HS-27A (cell line): ENCODE measurements at places on chromosomes 2 and 18.

DNA sequence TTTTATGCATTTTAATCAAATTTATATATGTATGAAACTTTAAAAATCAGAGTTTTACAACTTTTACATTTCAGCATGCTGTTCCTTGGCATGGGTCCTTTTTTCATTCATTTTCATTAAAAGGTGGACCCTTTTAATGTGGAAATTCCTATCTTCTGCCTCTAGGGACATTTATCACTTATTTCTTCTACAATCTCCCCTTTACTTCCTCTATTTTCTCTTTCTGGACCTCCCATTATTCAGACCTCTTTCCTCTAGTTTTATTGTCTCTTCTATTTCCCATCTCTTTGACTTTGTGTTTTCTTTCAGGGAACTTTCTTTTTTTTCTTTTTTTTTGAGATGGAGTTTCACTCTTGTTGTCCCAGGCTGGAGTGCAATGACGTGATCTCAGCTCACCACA, 5.7 kb downstream of the PROC start:
- DNase-seq, result no peak

DNA sequence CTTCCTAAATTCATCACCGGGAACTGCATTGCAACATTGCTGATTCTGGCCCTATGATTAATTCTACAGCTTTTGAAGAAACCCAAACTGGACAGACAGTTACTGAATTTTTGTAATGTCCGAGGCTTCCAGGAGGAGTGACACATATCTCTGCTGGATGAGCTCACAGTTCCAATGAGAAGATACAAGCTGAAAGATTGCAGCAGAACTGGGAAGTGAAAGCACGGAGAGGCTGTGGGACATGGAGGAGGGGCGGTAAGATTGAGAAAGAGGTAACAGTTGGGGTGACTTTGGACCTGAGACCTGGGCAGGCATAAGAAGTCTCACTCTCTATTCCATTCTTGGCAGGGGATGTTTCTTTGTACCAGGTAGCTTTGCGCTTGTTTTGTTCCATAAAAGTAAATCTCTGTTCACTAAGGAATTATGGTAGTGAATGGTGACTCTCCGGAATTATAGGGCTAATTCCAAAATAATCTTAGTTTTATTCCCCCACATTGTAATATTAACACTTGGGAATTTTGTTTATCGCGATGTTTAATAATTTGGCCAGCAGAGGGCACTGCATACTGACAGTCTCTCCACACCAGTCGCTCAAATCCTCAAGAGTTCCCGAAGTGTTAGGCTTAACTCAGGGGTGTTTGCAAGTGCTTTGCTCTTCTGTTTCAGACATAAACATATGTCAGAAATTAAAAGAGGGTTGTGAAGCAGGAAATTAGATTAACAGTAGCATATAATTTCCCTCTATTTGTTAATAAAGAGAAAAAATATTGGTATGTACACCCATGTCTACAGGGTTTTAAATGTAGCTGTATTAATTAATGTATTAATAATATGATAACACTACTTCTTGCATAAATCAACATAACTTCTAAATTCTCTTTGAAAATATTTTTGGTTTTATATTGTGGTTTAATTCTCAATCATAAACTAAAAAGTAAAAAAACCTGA, 201.4 kb downstream of the SOCS6 start:
- DNase-seq, result no peak

DNA sequence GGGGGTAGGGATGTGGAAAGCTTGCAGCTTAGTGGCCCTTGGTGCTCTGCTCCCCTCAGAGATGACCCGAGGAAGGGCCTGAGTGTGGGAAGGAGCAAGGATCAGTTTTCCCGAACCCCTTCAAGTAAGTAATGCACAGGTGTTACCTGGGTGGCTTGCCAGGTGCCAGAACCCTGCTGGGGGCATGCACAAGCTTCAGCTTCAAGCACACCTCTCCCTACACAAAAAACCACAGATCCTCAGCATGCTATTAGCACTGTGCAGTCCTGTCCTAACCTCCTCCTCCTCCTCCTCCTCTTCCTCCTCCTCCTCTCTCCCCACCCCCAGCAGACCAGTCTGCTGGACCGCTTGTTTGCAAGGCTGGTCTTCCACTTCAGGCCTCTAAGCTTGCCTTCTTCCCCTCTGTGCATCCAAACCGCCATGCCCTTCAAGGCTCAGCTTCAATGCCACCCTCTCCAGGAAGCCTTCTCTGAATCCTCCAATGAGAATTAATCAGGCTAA, 114.8 kb downstream of the ACAA2 start:
- no peak for DNase-seq

DNA sequence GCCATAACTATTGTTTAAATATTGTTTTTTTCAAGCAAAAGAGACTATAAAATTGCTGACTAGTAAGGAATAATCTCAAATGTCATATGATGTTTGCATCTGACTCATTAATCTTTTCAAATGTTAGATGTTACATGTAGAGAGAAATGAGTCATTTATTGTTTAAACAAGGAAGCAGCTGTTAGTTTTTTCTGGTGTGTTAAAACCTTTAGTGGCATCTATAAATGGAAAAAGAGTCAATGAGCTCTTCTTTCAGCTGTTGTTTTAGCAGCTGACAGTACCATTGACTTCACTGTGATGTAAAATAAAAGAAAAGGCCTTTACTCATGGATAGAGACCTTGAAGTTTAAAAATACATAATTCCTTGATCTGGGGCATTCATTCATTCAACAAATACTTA, 1.8 kb upstream of the KLHL41 start:
- DNase-seq, result no peak

GRCh38 chr2:198518935-198519334, 714.5 kb downstream of the PLCL1 start:
- no peak for DNase-seq

- DNase-seq, result no peak
Observed at GRCh38 chr2:23850564-23851256, 76.2 kb downstream of the ATAD2B start.

GRCh38 chr2:180621366-180621765, 359.0 kb upstream of the UBE2E3 start:
- no peak for DNase-seq

- DNase-seq, result peak; percentile 14
Observed at GRCh38 chr2:72892506-72893173, 5.4 kb downstream of the SPR start.

- no peak for DNase-seq
Observed at GRCh38 chr2:16760426-16760825, 94.8 kb upstream of the CYRIA start.

DNA sequence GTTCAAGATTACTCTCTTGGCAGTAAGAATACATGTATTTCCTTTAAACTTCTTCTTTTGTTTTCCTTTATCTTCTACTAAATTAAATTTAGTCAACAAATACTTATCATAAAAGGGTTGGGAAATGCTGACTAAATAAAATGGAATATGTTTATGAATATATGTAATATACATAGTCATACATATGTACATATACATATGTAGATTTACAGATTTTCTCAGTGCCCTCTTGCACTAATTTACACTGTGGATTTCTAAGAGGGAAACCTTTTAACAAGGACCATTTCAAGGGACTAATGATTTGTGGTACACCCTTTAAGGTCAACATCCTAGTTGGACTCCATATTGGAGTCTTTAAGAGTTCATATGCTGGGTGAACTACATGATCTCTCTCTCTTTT, 37.2 kb downstream of the FAM98A start:
- no peak for DNase-seq

GRCh38 chr2:146801886-146802285, 1042.9 kb upstream of the ACVR2A start:
- no peak for DNase-seq

DNA sequence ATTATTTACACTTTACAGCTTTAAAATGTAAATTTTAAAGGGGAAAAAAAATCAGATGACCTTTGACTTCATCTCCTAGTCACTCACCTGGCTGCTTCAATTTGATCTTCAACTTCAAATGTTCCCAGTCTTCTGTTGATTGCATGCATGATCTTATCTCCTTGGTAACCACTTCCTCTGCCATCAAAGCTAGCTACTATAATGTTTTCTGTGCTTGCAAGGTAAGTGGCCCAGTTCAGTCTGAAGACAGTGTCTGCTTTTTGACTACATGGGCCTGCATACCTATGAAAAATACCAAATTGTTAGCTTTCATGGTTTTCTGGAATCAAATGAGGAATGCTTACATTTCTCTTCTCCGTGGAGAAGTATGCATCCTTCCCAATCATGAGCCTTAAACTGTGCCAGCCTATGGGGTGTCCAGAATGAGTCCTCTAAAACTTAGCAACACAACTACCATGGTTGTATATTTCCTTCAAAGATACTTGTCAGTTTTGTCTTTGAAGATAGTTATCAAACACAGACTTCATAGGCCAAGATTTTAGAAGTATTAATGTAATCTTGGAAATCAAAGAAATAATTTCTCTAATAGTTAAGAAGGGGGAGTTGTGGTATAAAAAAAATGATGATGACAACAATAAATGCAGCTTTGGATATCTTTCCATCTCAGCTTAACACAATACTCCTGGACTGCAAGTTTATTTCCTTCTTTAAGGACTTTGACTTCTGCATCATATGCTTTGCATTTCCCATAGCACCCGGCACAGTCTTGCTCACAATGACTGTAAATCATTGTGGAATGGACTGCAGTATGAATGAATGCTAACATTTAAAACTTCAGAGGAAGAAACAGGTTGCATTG, 62.1 kb downstream of the DPP4 start:
- DNase-seq, result no peak

DNA sequence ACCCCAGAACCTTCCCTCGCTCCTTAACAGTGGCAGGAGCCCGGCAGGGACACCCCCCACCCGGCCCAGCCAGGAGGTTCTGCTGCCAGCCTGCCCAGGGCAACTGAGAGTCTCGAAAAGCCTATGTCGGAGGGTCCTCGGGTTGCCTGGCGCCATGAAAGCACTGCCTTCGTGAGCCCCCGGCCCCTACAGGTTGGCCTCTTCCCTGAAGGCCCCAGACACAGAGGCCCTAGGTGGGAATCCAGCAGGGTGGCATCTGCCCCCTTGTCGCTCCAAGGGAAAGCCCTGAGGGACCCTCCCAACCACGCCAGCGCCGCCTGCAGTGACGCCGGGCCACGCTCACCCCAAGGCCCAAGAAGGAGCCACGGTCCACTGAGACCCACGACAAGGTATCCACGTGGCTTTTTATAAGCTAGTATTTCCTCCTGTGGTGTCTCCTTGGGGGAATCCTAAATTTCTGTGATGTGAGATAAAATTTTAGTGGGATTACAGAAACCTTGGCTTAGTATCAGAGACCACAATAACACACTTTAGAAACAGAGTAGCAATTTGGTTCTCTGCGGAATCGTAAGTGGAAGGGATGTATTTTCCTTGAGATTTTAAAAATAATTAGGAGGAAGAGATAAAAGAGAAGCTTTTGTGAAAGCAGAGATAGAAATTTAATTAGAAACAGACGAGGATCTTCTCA, 138.9 kb downstream of the HDAC4 start:
- DNase-seq, result no peak

GRCh38 chr18:36488131-36488530, 190.6 kb downstream of the FHOD3 start:
- no peak for DNase-seq

- DNase-seq, result no peak
Observed at GRCh38 chr2:175852879-175853615, 149.0 kb downstream of the LNPK start.

GRCh38 chr2:178700136-178700535, 107.1 kb downstream of the TTN start:
- no peak for DNase-seq

- no peak for DNase-seq
Observed at GRCh38 chr2:96806468-96807126, 9.5 kb upstream of the CNNM3 start.

DNA sequence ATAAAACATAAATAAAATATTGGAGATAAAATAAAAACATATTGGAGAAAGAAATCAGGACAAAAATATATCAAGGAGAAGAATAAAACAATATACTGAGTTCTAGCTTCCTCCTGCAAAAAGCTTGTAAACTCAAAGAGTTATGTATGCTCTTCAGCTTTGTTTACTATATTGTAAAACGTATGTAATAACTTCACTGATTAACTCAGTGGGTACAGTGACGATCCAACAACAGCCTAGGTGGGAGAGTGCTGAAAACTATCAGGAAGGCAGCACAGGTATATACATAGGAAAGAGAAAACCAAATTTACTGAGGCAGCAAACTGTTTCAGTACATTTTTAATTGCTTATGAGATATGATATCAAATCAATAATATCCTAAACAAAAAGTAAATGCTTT, 8.3 kb downstream of the DSC2 start:
- DNase-seq, result no peak

- no peak for DNase-seq
Observed at GRCh38 chr18:22691946-22692710, 241.0 kb upstream of the RBBP8 start.

DNA sequence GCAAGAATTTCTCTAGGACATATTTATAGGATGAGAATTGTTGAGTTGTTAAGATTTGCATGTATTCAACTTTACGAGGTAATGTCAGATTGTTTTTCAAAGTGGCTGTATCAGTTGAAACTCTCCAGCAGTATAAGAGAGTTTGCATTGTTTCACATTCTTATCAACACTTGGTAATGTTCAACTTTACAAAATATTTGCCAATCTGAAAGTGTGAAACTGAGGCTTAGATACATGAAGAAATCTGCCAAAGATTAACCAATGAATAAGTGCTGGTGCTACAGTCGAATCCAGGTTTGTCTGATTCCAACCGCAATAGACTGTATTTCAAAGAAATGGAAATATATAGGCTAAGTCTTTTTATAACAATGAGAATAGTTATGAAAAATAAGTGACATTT, 117.0 kb downstream of the EHBP1 start:
- no peak for DNase-seq

GRCh38 chr2:189940913-189941312, 121.6 kb downstream of the MSTN start:
- DNase-seq, result no peak

GRCh38 chr2:100742277-100743254, 77.4 kb upstream of the NPAS2 start:
- no peak for DNase-seq

DNA sequence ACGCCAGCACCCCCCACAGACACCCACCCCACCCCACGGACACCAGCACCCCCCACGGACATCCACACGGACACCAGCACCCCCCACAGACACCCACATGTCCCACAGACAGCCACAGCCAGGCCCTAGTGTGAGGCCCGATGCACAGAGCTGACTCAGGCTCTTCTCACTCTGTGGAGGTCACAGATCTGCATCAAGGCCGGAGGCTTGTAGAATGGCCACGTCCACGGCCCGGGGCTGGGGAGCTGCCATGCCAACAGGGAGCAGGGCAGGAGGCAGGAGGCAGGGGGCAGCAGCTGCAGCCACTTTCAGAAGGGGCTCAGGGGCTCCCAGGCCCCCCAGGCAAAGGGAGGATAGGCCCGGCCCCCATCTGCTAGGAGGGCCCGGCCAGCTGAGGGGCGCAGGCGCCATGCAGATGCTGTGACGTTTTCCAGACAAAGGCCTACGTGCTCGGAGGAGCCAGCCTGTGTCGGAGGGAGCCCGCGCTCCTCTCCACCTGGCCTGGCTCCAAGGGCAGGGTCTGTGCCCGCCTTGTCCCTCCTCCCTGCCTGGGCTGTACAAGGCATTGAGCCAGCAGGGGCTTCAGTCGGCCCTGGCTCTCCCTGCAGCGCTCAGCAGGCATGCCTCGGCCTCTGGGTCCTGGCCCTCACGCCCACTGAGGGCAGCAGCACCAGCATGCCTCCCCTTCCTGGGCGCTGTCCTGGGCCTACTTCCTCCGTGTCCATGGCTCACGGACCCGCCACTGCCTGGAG, 249.0 kb downstream of the TWIST2 start:
- no peak for DNase-seq
